ENCODE measurements at places on chromosomes 7 and 10. TPM values are rescaled to one million over a fixed set of nuclear protein-coding genes. Genes with fewer than 3 reads are reported as not detected.

GRCh38 chr7:120256344-120257070 lies 16.5 kb upstream of the KCND2 start:
- H3K36me3 ChIP-seq, result no peaks in the 10 kb centered on the region
- no peak overlapping the region for H3K4me3 ChIP-seq
- H3K4me1 ChIP-seq, result no peaks in the 10 kb centered on the region
- no peak for DNase-seq
- no peaks in the 10 kb centered on the region for H3K27me3 ChIP-seq

- DNase-seq, result no peak
- H3K36me3 ChIP-seq, result no peaks in the 10 kb centered on the region
- H3K4me1 ChIP-seq, result no peaks in the 10 kb centered on the region
- no peaks in the 10 kb centered on the region for H3K27me3 ChIP-seq
- no peak overlapping the region for H3K27ac ChIP-seq
These were observed 248.7 kb upstream of the SHH start for GRCh38 chr7:156060925-156061324.

DNA sequence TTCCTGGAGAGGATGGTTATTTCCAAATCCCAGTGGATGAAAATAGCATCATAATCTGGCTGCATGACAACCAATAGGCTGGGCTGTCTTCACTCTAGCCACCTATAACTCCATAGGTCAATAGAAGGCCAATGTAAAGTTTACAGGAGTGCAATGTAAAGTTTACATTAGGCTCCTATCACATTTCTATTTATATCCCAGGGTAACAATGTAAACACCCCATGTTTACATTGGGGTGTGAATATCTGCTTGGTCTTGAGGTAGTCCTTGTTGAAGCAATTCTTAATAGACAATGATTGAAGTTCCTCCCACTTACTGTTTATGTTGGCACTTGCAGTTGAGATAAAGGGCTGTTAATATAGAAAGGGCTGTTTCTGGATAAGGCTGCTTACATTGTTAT lies 21.5 kb downstream of the CH25H start:
- H3K4me3 ChIP-seq, result no peak overlapping the region
- DNase-seq, result no peak
- no peaks in the 10 kb centered on the region for H3K4me1 ChIP-seq
- no peaks in the 10 kb centered on the region for H3K27me3 ChIP-seq
- no peak overlapping the region for H3K27ac ChIP-seq
- no peaks in the 10 kb centered on the region for H3K36me3 ChIP-seq

- H3K36me3 ChIP-seq, result no peaks in the 10 kb centered on the region
- peaks cover 13% of the 10 kb centered on the region for H3K27me3 ChIP-seq
- H3K4me1 ChIP-seq, result no peaks in the 10 kb centered on the region
- DNase-seq, result no peak
- H3K27ac ChIP-seq, result no peak overlapping the region
These were observed 345.5 kb downstream of the DNAJB6 start for GRCh38 chr7:157682064-157682945.

GRCh38 chr10:10353326-10353868 lies 664.3 kb upstream of the CELF2 start:
- no peak for DNase-seq
- no peaks in the 10 kb centered on the region for H3K4me1 ChIP-seq
- H3K27ac ChIP-seq, result no peak overlapping the region
- H3K36me3 ChIP-seq, result no peaks in the 10 kb centered on the region
- no peaks in the 10 kb centered on the region for H3K27me3 ChIP-seq

- H3K27ac ChIP-seq, result no peak overlapping the region
- H3K4me3 ChIP-seq, result no peak overlapping the region
These were observed 26.2 kb upstream of the SEC61G start for GRCh38 chr7:54785261-54785660.

DNA sequence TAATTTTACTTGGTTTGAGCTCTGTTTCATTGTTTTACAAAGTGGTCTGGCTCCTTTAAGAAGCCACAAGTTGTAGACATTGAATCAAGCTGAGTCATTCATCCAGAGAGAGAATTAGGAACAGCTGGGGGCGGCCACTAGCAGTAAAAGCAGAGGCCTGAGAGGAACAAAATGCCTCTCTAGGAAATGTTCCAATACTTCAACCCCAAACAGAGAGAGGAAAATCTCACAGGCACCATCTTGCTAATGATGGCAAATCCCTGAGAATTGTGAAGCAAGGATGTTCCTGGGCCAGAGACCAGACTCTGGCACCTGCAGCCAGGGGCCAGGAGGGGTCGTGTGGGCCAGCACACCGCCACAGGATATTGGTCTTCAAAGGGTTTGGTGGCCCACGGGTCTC lies 26.5 kb upstream of the TRIL start:
- no peaks in the 10 kb centered on the region for H3K4me1 ChIP-seq
- peak overlapping the region; percentile 45 for H3K27ac ChIP-seq
- H3K4me3 ChIP-seq, result no peak overlapping the region
- no peaks in the 10 kb centered on the region for H3K27me3 ChIP-seq
- DNase-seq, result no peak

DNA sequence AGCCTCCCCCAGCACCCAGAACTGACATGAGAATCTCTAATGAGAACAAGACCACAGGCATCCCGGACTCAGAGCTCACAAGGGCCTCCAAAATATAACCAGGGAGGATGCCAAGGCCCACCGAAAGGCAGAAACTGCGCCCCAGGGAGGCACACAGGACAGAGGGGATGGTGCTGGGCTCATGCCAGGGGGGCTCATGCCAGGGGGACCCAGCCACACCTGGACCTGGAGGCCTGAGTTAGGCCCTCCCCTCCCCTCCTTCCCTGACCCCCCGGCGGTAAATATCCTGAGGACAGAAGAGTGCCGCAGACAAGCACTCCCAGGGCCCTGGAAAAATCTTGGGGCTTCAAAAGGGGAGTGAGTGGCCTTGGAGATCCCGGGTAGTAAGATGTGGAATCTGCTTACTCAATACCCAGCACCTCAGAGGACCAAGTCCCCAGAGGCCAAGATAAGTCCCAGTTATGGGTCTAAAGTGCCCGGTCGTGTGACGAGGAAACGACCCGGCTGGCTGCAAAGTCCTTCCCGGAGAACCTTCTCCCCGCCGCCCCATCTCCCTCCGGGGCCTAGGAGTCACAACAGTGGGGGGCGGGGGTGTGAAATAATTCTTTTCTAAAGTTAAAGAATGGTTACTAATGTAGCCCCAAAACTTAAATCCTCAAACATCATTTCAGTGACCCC lies 11.9 kb downstream of the PDGFA start:
- H3K36me3 ChIP-seq, result peaks cover 57% of the 10 kb centered on the region
- no peak for DNase-seq
- no peak overlapping the region for H3K4me3 ChIP-seq
- peak overlapping the region; percentile 87 for H3K27ac ChIP-seq

DNA sequence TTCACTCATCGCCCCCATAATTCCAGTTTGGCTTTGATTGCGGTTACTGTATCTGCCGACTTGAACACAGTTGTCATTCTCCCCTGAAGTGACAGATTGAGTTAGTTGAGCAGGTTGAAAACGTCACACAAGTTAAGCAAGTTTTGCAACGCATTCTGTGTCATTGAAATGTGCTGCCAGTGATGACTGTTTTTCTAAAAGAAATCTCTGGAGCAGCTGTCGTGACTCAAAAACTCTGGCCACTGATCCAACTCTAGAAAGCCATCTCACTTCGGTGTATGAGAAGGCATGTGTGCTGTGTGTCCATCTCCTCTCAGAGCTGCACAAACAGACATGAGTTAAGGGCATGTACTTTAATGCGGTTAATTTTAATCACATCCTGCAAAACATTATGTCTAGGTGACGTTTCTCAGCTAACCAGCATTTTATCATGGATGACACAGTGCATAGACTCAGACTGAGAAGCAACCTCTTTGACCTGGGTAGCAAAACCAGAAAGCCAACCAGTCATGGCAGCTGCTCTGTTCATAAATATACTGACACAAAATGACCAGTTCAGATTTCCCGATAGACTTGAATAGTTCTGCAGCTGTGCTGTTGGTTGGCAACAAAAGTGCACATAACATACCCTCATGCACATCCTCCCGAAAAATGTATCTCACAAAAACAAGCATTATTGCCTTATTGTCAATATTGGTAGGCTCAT lies 69.3 kb downstream of the CSTF2T start:
- DNase-seq, result peak; percentile 78
- H3K4me3 ChIP-seq, result no peak overlapping the region
- no peaks in the 10 kb centered on the region for H3K27me3 ChIP-seq
- no peaks in the 10 kb centered on the region for H3K36me3 ChIP-seq
- no peaks in the 10 kb centered on the region for H3K4me1 ChIP-seq
- H3K27ac ChIP-seq, result peak overlapping the region; percentile 5

The GARS1 gene
- total RNA-seq, result 41.7 TPM

The PRRT4 gene
- total RNA-seq, result 7.6 TPM

The SPDYE16 gene
- not detected for total RNA-seq

The WNT8B gene
- not detected for total RNA-seq

The NSUN6 gene
- total RNA-seq, result 5.4 TPM

Data from ascending aorta (tissue), 2 donors.